Activated CD4-positive, alpha-beta T cell treated with anti-CD3 and anti-CD28 coated beads, Interleukin-2, amount 50 U/mL, for 16 hours (primary cell): ENCODE measurements at places on chromosomes 4 and X.

GRCh38 chrX:74523224-74523623, 91.2 kb downstream of the RLIM start:
- DNase-seq: no peak

- no peak for DNase-seq
Observed at GRCh38 chr4:123218981-123219380, 177.6 kb upstream of the SPRY1 start.

GRCh38 chr4:11424000-11424399, 4.7 kb downstream of the HS3ST1 start:
- peak; percentile 29 for DNase-seq

DNA sequence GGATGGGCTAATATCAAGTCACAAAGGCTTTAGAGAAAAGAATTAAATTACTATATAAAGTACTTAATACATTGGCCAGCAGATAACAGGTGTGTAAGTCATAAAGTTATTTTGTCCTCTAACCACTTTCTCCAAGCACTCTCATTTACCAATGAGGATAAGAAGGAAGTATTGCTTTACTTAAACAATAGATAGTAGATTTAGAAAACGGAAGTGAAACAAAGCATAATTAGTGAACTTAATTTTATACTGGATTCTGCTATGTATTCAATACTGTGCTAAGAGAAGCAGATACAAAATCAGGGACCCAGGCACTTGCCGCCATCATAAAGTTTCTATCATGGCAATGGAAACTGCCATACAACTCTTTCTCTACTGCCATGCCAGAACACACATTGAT, 24.0 kb downstream of the AFM start:
- no peak for DNase-seq

DNA sequence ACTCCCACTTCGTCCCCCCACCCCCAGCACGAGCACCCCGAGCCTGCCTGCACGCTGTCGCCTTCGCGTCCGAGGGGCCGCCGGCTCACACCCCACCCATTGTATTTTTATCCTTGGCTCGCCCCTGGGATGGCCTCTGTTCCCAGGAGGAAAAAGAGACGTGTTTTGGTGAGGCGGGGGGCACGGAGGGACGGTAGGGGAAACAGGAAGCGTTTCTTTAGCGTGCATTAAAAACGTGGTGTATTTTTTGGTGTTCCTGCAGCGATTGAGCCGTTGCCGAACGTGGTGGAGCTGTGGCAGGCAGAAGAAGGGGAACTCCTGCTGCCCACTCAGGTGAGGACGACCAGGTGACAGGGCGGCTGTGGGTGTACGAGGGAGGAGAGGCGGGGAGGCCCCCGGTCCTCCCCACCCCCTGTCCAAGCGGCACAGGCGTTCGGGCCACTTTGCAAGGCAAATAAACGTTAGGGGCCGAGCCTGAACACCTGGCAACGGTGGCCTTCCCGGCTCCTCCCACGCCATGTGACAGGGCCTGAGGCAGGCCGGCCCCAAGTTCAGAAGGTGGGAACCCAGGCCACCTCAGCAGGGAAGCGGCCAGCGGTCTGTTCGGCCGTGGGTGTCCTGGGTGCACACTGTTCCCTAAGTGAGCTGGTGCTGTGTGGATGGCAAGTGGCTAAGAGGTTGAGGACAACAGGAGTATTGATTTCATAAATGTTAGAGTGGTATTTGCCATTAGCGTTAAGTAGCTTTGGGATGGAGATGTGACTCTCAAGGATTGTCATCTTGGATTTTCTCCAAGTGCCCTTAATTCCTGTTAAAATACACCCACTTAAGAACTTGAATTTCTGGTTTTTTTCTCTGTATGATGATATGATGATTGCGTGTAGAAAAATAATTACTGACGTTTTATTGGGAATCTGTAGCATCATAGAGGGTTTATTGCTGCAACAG, 1.1 kb downstream of the TMEM131L start:
- DNase-seq: peak; percentile 50
